ENCODE measurements at places on chromosomes 2 and 18.
A peak's percentile ranks its signal among the peaks of the same experiment; 100 is the strongest.

GRCh38 chr18:6023551-6023950, 128.2 kb upstream of the TMEM200C start:
- no peak for DNase-seq

- no peak for DNase-seq
Observed at GRCh38 chr2:36952748-36953197, 13.6 kb downstream of the STRN start.

- DNase-seq, result no peak
Observed at GRCh38 chr2:103004426-103004942, 242.7 kb downstream of the TMEM182 start.

DNA sequence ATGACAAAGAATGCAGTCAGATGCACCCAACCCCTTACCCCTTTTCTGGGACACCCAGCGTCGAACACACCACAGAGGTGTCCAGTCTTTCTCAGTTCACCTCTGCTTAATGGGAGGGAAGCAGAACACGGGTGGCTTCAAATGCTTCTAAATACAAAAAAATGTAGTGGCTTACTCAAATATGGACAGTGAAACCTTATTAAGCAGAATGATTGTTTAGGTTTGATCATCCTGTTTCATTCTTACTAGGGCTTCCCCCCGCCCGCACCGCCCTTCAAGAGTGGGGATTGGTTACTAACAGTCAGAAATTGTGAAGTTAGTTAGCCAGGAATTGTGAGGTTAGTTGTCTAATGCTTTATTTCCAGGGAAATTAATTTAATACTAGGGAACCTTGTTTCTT, 21.6 kb downstream of the ATG16L1 start:
- no peak for DNase-seq

DNA sequence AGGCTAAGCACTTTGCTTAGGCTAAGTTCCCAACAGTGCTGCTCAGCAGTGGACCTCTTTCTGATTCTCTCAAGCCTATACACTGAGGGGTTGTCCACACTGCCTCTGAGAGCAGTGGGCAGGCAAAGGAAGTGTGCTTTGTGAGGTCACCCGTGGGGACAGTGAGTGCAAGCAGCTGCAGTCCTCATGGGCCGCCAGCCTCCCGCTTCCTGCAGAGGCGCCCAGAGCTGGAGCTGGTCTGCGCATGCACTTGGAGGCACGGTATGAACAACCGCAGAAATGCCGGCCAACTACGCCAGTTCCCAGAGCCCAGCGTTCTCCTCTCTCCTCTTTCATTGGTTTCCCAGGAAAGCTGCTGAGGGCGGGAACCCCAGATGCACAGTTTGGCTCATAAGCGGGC, 149.5 kb upstream of the DLX2 start:
- no peak for DNase-seq

GRCh38 chr2:164510895-164511294, 110.4 kb downstream of the GRB14 start:
- DNase-seq, result peak; percentile 9

DNA sequence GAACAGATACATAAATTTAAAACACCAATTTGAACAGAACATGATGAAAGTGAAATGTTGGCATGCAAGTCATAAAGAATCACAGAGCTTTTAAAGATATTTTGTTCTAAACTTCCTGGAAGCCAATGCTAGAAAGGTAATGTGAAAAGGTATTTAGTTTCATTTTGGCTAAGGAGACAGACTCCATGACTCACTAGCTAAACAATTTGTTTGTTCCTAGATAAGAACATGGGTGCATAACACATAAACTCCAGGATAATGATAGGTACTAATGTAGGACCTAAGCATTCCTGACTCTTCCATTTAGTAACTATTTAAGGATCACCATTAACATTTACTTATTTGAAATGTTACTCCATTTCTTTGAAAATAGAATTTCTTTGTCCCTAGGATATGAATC, 292.5 kb upstream of the CNTNAP5 start:
- DNase-seq, result no peak

- peak; percentile 57 for DNase-seq
Observed at GRCh38 chr2:42096869-42097591, 49.2 kb downstream of the PKDCC start.

- DNase-seq, result no peak
Observed at GRCh38 chr2:75421986-75422385, 138.8 kb downstream of the EVA1A start.

GRCh38 chr2:14647714-14648113, 15.2 kb downstream of the LRATD1 start:
- no peak for DNase-seq

- DNase-seq, result peak; percentile 6
Observed at GRCh38 chr2:28842042-28842441, 28.1 kb downstream of the TRMT61B start.

DNA sequence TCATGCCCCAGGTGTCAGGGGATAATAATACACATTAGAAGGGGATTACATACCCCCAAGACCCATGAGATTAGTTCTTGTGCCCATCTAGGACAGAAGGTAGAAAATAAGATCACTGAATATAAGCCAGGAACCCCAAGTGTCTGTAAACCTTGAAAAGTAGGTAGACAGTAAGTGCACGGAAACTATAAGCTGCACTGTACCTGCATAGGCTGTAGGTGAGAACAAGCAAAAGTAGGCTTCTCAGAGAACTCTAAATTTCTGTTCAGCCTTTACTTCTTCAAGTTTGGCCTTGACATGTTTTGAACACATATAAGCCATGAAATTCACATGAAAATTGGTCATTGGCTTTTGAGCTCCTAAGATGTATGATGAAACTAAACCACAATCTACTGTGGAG, 113.0 kb upstream of the FSIP2 start:
- no peak for DNase-seq

- peak; percentile 29 for DNase-seq
Observed at GRCh38 chr18:34342960-34343359, 118.2 kb upstream of the NOL4 start.

DNA sequence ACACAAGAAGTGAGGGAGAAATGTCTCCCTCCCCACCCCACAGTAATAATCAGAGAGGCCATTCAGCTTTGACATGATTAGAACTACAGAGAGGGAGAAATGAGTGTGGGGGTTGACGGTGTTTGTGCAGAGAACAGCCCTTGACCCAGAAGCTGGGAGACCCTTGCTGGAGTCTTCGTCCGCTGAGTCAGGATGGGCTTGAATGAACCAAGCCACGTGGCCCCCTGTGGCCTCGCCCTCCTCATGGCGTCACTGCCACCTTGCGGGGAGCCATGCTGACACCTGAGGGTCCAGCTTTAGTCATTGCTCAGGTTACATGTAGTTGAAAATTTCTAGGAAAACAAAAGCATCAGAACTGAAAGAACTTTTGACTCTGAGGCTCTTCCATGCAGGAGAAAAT, 101.2 kb downstream of the DGKD start:
- DNase-seq, result no peak

DNA sequence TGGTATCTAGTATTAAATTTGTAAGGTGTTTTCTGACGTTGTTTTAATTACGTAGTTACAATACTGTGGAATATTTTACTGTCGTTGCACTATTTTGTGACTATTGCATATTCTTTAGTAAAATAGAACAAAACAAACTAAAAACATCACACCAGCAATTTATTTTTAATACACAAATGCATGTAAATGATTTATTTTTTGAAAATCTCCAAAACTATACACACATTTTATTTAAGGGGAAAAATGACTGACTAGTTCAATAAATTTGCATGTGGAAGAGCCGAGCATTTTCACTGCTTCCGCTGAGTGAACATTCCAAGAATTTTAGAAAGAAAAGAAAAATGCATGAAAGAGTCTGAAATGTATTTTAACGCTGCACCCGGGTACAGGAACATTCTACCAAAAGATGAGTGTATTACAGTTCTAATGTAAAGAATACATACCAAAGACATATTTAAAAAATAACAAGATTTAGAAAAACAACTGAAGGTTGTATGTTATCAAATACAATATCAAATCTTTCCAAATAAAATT, 257.7 kb downstream of the MEIS1 start:
- no peak for DNase-seq

- no peak for DNase-seq
Observed at GRCh38 chr18:38984968-38985367, 1419.4 kb upstream of the CELF4 start.

DNA sequence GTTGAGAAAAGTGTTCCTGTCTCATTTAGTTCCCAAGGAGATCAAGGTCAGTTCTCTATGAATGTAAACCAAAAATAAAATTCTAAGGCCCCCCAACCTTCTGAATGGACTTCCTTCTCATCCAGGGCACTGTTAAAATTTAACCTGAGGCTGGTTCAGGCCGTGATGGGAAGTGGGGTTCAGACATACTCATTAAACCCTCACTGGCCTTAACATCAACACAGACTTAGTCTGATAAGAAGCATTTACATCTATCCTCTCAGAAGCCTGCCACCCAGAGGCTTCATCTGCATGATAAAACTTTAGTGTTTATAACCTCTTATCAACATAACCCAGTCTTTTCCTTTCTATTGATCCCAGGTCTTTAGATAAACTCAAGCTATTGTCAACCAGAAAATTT, 22.4 kb downstream of the ITSN2 start:
- no peak for DNase-seq

DNA sequence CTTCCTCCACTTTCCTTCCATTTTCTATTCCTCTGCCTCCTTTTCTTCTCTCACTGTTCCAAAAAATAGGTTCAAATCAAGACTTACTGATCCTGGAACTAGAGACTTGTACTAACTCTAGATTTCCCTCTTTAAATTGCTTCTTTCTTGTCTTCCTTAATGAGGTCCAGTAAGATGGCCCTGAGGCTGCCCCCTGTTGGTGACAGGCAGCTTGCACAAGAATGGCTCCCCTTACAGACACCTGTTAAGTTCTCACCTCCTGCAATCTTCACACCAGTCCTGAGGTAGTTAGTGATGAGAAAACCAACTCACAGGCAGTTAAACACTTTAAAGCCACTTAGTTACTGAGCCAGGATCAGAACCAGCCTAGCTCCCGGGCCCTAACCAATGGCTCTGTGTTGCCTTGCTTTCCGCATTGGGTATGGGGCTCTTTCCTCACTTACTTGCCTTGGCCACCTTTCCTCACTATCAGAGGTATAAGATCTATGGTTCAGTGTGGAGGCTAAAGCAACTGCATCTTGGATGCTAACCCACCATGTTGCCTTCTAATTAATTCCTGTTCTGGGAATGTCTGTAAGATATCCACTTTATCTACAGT, 130.6 kb downstream of the AKAIN1 start:
- DNase-seq, result no peak

DNA sequence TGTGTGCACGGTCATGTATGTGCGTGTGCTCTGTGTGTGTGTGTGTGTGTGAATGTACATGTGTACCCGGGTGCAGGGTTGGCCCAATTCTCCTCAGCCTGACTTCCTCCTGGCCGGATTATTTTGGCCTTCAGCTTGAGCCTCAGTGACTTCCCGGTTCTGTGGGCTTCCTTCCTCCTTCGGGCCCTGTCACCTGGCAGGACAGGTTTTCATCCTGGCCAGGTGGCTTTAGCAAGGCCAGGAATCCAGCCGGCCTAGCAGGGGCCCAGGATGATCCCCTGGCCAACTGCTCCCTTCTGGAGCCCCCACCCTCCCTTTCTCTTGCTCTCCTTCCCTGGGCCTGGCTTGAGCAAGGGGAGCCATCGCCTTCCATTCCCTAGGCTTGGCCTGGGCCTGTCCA, 140.5 kb downstream of the INHBB start:
- no peak for DNase-seq

- DNase-seq, result no peak
Observed at GRCh38 chr2:5290900-5291546, 401.2 kb upstream of the SOX11 start.

DNA sequence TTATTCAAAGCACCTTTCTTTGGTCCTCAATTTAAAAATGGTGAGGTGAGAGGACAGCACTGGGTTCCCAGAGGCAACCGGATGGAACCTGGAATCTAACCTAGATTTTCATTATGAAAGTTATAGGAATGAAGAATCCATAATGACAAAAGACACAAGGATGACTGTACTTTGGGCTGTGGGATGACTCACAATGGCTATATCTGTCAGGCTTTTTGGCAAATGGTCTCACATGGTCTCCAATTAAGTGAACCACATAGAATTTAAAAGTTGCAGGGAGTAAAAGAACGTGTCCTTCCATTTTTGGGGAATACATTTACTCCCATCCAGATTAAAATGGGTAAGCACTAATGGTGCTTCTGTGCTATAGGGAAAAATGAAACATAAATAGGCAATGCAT, 31.8 kb upstream of the LYPD1 start:
- DNase-seq, result peak; percentile 59

DNA sequence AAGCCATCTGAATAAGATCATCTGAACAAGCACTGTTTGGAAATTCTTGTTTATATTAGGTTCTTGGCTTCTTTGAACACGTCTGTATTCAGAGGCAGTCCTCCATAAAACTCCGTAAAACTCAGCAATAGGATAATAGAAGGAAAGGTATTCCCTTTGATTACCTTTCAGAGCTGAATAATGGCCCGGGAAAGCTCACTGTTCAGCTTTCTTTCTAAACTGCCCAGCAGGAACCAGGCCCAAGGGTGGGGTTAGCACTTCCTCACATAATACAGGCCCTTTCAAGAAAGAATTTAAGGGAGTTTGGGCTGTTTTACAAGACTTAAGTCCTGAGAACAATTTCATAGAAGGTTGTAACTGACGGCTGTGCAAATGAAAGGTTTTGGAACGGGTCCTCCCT, 72.2 kb upstream of the PHLPP1 start:
- no peak for DNase-seq

DNA sequence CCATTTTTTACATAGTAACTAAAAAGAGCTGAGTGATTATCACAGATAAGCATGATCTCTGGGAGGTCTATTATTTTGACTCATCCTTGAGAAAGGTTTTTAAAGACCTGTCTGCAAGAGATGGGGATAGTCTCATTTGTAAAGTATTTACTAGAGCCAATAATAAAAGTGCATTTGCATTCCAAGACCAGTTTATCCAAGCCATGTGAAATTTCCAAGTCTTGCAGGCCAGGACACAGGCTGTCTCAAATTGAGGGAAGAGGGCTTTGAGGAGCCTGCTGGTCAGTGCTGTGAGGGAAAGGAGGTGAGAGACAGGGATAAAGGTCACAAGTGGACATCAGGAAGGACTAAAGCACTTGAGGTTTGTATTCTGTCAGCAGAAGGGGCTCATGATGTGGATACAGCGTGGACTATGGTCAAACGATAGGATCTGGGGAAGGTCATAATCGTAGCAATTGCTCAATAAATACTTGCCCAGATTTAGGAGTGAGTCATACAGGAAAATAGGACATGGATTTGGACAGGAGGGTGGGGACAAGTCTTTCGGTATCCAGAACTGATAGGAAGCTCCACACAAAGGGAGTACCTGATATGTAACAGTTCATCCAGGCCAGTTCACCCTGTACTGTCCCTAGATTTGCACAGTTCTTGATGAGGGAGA, 6.6 kb upstream of the CDH2 start:
- peak; percentile 55 for DNase-seq

DNA sequence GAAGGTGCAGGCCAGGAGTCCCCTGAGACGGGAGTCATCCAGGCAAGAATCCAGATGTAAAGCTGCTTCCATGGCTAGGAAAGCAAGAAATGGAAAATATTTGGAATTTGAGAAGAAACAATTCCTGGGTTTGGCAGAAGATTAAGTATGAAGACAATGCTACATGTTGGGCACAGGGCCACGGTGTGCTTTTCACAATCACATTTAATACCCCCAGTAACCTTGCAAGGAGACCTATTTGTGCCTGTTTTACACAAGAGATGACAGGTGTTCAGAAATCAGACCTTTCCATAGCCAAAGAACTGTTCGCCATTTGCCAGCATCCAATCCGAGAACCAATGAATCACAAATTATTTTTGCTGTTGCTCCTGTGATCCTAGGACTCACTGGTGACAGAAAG, 50.5 kb downstream of the KCTD1 start:
- peak; percentile 70 for DNase-seq
